AML-193 (cell line): ENCODE measurements at places on chromosomes 5 and 9.

- no peak for DNase-seq
Observed at GRCh38 chr5:61755726-61756222, 423.7 kb downstream of the ZSWIM6 start.

- peak; percentile 13 for DNase-seq
Observed at GRCh38 chr9:4117835-4118610, 181.8 kb downstream of the GLIS3 start.

DNA sequence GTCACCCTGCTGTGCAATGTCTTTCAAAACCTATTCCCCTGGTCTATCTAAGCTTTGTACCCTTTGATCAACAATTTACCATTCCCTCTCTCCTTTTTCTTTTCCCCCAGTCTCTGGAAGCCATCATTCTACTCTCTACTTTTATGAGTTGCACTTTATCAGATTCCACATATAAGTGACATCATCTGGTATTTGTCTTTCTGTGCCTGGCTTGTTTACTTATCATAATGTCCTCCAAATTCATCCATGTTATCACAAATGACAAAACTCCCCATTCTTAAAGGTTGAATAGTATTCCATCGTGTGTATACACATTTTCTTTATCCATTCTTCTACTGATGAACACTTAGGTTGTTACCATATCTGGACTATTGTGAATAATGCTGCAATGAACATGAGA is 344.2 kb upstream of the CCNH start:
- no peak for DNase-seq

GRCh38 chr5:151060742-151061141 is 20.1 kb downstream of the TNIP1 start:
- DNase-seq, result no peak

DNA sequence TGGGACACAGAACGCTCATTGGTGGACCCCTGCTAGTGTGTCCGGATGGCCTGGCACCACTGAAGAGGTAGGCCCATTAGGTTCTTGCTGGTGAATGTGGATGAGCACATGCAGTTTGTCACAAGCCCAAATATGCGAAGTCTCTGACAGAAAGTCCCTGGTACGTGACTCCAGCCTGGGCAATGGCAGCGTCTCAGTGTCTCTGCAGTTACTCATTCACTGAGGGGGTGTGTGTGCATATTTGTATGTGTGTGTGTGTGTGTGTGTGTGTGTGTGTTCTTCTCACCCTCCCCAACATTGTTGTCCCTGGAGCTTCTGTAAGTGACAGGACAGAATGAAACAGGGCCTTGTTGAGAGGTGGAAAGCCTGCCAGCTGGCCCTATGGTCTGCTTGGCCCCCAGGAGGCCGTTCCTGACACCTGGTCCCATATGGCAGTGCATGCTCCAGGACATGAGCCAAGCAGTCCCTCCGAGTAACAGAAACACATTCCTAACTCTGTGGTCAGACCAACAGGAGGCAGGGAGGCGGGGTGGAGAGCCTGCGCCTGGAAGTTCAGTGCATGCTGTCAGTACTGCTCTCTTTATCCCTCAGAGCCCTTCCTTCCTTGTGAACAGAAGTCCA is 169.9 kb downstream of the SLC28A3 start:
- no peak for DNase-seq

DNA sequence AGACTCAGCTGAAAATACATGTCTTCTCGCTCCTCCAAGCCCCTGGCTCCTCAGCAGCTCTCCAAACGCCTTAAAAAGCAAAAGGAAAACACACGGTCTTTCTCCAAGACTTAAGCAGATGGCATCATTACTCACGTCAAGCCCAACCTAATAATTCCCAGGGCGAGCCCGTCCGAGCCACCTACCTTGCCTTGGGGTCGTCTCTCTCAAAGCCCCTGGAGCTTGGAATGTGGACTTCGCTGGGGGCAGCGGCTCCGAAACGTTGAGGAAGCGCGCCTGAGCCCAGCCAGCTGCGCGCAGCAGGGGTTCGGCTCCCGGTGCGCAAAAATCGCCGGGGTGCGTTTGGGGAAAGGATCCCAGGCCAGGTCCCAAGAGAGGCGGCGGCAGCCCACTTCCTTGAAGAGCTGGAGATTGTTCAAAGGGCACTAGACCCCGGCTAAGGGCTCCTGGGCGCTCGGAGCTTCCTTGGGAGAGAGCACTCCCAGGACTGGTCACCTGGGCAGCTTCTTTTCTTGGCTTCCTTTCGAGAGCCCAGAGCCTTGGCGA is 395 bp downstream of the DRD1 start:
- DNase-seq, result no peak

DNA sequence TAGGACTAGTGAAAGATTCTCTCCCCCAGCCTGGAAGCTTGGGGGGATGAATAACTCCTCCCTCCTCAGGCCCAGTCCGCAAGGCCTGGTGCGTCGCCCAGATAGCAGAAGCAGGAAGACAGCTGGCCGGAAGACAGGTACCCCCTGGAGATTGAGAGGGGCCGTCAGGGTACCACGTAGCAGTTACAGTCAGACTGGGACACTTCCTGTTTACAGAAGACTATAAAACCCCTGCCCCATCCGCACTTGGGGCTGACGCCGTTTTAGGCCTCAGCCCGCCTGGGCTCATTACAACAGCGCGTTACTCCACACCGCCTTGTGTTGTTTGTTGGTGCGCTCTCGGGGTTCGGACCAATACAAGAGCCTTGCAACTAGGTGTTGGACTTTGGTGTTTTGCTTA is 15.4 kb downstream of the SEMA6A start:
- DNase-seq, result no peak

GRCh38 chr5:149005077-149005892 is 57.6 kb downstream of the SH3TC2 start:
- DNase-seq, result no peak

DNA sequence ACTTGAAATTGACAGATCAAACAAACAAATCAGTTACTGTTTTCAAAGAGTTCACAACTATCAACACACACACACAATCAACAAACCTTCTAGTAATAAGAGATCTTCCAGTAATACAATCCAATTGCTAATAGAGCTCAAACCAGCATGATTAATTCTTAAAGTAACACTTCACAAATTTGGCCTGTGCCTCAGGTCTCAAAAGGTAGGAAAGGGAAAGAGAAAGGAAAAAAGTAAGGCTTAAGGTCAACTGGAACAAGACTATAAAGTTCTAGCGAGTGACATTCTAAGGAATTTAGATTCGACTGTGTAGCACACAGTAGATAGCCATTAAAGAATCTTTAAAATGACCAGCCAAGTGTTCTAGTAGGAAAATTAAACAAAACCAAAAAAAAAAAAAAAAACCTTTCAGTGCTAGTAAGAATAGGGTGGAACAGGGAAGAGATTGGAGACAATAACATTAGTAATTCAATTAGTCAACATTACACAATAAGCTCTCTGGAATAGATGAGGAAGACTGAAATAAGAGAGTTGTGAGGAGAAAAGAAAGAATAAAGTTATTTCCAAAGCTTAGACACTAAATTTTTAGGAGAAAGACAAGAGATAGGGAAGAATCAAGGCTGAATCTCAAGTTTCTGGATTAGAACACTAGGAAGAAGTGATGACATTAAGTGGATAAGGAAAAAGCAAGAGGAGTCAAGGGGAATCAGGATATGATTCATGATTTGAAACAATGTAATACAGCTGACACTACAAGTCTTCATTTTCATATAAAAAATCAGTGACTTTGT is 86.1 kb downstream of the FBXL17 start:
- no peak for DNase-seq

DNA sequence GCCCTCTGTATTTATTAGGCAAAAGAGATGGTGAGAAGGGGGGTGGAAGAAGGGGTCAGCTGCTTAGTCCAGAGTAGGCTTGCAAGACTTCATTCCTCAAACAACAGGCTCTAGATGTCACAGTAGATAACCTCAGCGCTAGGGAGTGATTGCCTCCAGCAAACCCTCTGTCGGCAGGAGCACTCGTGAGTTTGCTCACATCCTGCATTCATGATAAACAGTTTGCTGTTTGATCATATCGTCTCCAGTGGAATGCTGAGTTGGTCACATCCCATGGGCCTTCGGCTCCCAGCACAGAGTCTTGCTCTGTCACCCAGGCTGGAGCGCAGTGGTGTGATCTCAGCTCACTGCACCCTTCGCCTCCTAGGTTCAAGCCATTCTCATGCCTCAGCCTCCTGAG is 3.6 kb downstream of the TTC23L start:
- no peak for DNase-seq

DNA sequence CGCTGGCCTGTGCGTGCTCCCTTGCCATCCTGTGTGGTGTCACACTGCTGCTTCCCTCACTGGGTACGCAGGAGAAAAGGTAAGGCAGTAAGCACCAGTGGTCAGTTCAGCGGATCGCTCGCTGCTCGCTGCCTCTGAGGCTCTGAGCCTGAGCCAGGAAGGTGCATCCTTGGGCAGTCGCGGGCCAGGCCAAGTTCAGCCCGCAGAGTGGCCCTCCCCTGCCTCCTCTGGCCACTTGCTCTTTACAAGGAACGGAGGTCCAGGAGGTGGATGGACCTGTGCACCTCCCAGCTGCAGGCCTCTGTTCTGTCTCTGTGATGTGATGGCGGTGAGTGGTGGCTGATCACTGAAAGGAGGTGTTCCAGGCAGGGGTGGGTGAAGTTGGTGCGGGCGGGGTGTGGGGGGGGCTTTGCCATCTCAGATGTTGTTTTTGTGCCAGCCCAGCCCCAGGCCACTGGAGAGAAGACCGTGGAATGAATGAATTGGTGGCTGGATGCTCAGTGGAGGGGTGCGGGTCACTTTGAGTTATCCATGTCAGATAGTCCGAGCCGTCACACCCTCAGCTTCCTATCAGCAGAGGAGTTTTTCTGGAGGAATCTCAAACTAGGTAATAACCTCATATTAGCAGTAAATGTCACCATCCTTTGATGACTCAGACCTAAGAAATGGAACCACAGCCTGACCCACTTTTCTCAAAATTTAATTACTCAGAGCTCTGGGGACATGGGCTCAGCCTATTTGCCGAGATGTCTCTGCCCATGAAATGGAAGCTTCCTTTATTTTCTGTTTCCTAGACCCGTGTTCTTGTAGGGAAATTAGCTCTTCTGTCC is 7.3 kb downstream of the COL5A1 start:
- DNase-seq, result no peak

GRCh38 chr9:68941780-68942459 is 72.0 kb downstream of the PRKACG start:
- DNase-seq, result no peak

DNA sequence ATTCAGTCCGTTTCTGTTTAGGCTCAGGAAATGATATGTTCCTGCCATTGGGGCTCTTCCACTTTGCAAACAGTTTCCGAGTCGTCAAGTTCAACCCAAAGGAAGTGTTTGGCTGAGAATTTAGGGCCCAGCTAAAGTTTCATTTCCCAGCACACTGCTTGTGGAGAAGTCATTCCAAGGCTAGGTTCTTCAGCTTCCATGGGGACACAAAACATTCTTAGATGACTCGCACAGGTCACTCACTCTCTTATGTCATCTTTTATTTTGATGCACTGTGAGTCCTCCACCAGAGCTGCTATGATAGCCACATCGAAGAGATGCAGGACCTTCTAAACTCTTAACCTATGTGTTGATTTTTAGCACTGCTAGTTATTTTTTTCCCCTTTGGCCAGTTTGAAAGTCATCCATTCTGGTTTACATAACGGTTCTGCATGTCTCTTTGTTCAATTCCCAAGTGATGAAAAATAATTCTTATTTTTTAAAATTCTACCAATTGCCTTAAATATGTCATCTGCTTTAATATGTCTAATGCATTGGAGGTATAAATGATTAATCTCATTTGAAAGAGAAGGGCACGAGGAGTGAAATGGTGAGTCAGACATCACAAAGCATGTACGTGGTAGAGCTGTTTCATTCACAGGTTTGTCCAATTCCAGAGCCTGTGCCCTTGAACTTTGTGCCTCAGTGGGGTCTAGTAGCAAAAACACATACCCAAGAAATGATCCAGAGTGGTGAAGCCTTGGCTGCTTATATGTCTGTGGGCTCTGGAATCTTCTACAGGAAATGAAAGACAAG is 84.3 kb downstream of the ZNF462 start:
- DNase-seq, result no peak

DNA sequence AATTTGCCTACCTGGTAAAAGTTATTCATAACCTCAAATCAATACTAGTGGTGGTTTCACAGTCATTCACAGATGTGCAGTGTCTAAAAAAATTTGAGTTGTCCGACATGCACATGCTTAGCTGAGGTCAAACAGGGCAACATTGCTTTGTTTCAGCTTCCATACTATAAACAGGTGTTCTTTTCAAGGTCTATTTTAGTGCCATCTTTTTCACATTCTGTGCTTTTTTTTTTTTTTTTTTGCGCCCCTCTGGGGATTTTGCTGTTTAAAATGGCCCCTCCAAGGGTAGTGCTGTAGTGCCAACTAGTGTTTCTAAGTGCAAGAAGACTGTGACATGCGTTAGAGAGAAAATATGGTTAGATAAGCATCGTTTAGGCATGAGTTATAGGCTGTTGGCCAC is 14.5 kb downstream of the PHAX start:
- no peak for DNase-seq

GRCh38 chr5:166178411-166179080 is 2112.9 kb upstream of the WWC1 start:
- DNase-seq, result no peak

DNA sequence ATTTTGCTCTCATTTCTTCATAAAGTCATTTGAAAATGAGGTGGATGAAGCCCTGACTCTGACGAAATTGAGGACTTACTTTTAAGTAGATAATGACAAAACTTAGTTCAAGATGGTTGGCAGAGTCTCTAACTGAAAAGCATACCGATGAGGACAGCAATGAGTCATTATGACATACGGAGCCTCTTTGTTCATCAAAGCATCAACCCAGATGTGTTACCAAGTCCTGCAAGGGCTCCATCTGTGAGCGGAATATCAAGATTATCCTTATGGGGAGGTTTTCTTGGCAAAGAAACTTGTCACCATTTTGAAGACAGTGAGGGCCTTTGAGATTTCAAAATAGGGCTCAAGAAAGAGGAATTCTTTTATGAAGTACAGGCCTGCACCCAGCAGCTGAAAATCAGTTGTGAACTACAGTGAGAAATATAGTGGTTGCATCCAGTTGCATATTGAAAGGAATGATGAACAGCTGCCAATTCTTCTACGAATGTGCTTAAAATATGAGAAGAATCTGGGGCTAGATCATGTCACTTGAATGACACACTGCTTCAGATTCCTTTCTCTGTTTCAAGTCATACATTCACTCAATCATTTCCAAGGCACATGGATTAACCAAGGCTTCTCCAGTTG is 86.6 kb upstream of the SLC24A2 start:
- no peak for DNase-seq

DNA sequence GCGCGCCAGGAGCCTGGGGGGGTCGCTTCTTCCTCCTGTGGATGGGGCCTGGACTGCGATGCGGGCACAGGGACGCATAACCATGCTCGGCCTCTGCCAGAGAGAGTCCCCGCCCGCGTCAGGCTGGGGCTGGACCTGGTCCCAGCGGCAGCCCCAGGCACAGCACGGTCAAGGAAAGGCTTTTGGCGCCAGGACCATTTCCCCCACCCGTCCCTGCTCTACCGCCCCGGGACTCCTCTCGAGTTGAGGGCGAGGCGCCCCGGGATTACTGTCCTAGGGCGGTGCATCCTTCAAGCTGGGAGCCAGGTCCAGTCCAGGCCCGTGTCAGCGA is 341 bp downstream of the MXD3 start:
- no peak for DNase-seq

GRCh38 chr5:1820381-1820780 is 19.2 kb downstream of the NDUFS6 start:
- no peak for DNase-seq

- no peak for DNase-seq
Observed at GRCh38 chr9:20988671-20989315, 42.6 kb downstream of the HACD4 start.
